Smooth muscle cell of the brain vasculature (primary cell): ENCODE measurements at places on chromosomes 11 and 22.
A peak's percentile ranks its signal among the peaks of the same experiment; 100 is the strongest.

DNA sequence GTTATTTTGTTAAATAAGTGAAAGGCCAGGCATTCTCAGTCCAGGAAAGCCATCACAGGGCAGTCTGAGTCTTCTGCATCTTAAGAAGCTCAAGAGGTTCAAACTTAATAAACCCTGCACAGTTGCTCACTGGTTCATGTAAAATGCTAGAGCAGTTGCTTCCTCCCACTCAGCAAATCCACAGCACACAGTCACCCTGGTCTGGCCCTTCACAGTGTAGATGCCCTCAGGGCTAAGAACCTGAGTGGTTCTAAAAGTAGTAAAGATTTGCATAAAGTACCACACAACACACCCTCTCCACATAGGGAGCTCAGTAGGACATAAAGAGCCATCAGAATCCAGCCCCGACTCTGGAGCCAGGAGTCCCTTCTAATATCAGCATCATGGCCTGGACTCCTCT is 58.7 kb downstream of the ZNF280B start:
- DNase-seq, result no peak

DNA sequence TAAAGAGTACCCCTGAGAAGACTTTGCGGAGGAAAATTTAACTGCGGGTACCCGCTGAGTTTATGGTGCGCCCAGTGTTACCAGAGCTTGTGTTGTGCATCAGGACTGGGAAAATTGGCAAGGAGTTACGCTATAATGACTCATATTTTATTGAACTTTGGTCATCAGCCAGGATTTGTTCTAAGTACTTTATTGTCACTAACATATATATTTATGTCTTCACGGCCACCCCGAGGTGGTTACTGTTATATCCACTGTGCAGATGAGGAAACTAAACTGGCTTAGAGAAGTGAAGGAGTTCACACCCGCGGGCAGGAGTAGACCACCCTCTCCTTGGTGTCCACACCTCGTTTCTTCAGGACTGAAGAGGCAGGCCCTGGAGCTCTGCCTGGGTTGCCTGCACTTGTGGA is 667 bp downstream of the ACCS start:
- DNase-seq, result peak; percentile 15

- DNase-seq, result no peak
Observed at GRCh38 chr11:2250485-2250884, 19.9 kb downstream of the ASCL2 start.

DNA sequence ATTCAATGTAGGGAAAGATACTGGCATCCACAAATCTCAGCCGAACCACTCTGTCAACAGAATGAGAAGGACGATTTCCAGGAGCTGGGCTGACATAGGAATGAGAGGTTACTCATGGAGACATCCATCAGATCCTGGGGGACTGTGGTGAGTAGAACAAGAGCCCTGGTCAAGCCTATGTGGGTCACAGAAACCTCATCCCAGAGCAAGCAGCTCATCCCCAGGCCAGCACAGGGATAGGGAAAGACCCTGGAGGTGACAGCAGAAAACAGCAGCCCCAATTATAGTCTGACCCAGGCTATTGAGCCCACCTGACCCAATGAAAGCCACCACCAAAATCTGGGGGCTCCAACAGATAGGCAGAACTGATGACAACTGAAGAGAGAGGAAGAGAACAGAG is 128.0 kb upstream of the SERPIND1 start:
- no peak for DNase-seq

GRCh38 chr22:46062971-46063631 is 86.1 kb upstream of the WNT7B start:
- no peak for DNase-seq

DNA sequence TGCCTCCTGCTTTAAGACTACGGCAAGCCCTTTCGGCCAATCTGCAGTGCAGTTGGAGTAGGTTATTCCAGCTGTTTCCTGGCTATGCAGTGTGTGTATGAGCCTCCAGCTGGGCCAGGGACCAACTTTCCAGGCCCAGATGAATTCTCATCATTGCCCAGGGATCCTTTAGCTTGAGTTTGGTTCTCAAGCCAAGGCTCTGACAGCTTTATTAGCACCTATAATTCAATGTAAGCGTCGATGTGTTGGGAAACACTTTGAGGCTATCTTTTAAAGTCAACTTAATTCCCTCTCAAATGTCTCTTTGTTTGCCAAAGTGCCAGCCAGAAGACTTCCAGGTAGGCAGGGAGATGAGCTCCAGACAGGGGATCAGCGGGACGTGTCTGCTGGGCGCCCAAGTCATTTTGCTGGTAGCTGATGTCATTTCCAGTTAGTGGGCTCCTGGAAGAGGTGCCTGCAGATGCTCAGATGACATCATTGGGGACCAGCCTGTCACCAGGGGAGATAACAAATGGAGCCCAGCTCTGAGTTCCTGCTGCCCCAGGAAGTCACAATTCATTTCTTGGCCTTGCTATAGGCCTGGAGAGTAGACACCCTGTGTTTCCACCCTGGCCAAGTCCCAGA is 520.4 kb downstream of the SOX6 start:
- no peak for DNase-seq

- no peak for DNase-seq
Observed at GRCh38 chr11:83363312-83363711, 77.1 kb upstream of the CCDC90B start.
